ENCODE measurements at places on chromosomes 1 and 21. TPM values are rescaled to one million over a fixed set of nuclear protein-coding genes. Genes with fewer than 3 reads are reported as not detected.

DNA sequence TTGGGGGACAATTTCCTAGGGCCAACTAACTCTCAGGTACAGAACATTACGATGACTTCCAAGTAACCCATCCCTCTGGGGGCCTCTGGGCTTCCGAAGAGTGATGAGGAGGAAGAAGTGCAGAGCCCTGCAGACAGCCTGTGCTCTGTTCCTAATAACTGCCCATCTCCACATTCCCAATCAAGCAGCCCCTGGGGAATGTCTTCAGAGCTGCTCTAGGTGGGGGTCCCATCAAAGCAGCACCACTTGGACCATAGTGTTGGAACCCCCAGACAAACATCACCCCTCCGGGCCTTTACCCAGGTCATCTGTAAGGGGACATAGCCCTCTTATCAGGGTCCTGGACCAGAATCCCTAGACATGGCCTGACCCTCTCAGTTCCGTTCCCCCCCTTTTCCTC is 357.3 kb downstream of the NPHP4 start:
- DNase-seq, result no peak

DNA sequence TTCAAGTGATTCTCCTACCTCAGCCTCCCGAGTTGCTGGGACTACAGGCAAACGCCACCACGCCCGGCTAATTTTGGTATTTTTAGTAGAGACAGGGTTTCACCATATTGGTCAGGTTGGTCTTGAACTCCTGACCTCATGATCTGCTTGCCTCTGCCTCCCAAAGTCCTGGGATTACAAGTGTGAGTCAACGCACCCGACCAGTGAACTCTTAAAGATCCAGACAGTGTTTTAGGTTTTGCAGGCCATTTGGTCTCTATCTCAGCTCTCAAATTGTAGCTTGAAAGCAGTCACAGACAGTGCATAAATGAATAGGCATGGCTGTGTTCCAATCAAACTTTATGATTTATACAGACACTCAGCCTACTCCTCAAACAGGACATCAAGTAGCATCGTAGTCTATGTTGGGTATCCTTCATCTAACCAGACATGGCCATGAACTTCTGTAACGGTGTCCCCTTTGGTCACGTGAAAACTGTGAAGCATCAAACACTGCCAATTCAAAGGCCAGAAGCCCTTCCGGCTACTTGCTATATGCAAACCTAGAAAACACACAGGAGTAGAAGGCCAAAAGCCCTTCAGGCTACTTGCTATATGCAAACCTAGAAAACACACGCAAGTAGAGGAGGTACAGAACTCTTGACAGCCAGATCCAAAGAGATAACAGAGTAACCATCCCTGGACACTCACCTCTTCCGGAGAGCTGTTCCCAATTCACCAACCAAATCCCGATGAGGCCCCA is 3.1 kb downstream of the FUCA1 start:
- DNase-seq, result no peak

DNA sequence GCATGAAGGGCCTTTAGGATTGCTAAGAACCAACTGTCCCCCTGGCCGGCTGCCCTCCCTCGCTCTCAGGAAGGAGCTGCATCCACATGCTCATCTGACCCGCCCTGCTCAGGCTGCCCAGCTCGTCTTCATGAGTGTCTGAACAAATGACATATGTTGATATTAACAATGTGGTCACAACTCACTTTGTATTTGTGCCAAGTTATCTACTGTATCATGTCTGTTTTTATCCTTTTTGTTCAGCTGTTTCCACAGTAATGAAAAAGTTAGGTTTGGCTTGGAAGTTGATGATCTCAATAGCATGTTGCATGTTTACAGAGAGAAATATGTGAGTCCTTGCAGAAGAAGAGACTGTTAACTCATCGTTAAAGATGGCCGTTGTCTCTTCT is 75.1 kb downstream of the PHTF1 start:
- DNase-seq, result peak; percentile 64

DNA sequence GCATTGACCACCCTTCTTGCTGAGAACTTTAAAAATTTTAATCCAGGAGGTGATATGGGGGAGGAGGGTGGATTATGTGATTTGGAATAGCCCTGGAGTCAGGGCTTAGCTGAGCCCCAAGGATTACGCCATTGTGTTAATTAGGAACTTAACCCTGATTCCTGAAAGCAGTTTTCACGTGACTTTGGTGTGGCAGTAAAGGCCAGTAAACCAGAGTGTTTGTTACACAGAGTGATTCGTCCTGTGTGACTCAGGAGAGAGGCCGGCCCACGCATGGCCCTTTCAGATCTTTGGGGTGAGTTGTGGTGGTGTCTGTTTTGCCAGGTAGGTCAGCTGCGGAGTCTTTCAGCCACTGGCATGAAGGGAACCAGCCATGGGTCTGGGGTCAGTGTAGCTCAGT is 107.6 kb downstream of the NOS1AP start:
- DNase-seq, result no peak

LAMC2 gene
- total RNA-seq, result 2.8 TPM

DMBX1 gene
- 0.07 TPM for total RNA-seq
